ENCODE measurements at places on chromosomes 11 and 22.

DNA sequence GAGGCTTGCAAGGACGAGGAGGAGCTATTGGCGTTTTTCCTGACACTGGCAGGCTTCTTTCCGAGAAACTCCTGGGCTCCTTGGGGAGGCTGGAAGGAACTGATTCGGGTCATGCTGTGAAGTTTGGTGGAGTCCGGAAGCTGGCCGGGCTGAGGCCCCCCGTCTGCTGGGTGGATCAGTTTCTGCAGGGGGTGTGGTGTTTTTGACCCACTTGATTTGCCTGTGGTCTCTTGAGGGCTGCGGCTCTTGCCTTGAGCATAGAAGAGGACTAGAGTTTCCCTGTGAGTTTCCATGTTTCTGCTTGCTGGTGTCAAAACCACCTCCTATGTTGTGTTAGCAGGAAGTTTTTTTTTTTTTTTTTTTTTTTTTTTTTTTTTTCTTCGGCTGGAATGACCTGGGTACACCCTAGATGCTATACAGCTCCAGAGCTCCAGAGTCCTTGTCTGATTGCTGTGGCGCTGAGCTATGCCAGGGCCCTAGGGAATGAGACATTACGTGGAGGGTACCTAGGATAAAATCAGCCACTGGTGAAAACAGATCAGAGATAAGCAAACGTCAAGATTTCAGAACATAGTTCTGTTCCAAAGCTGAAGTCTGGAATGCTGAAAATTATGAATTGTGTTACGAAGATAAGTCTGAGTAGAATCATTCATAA is 728 bp downstream of the TBC1D22A start:
- no peak for DNase-seq

GRCh38 chr22:23398701-23399366 is 181.3 kb downstream of the IGLL1 start:
- DNase-seq, result no peak

DNA sequence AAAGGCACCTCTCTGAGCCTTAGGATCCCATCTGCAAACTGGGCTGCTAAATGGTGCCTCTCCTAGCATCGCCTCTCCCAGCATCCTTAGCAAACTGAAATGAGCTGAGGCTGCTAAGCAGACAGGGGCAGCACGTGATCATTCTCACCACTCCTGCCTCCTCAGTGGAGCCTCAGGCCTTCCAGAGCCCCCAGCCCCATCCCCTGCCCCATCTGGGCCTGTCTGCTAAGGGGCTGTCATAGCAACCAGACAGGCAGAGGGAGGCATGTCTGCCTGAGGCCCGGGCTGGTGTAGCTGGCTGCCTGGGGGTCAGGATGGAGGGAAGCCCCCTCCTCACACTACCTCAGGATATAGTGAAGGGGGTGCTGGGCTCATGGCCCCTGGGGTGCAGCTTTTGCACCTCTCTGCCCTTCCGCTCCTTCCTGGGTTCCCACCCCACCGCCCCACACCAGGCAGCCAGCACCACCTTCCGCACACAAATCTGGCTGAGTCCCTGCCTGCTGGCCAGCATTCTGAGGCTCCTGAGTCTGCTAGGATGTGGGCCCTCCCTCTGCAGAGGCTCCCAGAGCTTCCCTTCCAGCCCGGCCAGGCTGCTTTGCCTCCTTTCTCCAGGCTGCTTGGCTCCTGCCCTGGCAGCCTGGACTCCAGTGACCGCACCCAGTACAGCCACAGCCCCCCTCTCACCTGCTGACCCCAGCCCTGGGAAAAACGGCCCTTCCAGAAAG is 47.5 kb upstream of the TTLL12 start:
- DNase-seq, result no peak

- no peak for DNase-seq
These were observed 255.9 kb downstream of the FAT3 start for GRCh38 chr11:92480499-92480898.

DNA sequence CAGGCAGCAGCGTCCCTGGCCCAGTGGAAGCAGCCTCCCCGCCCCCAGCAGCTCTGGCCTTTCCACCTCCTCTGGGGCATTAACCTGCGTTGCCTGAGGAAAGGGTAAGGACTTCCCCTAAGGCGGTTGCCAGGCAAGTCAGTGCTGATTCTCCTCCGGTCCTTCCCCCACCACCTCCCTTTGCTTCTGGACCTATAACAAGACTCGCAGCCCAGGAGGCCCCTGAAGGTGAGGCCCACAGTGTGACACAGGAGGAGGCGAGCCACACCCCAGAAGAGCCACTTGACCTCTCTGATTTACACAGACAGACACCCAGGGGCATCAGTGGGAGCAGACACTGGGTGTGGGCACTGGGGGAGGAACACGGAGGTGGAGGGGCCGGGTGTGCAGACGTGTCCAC is 35.4 kb downstream of the ASCL2 start:
- peak; percentile 50 for DNase-seq

- no peak for DNase-seq
These were observed 10.9 kb downstream of the TRIM22 start for GRCh38 chr11:5700421-5701054.

DNA sequence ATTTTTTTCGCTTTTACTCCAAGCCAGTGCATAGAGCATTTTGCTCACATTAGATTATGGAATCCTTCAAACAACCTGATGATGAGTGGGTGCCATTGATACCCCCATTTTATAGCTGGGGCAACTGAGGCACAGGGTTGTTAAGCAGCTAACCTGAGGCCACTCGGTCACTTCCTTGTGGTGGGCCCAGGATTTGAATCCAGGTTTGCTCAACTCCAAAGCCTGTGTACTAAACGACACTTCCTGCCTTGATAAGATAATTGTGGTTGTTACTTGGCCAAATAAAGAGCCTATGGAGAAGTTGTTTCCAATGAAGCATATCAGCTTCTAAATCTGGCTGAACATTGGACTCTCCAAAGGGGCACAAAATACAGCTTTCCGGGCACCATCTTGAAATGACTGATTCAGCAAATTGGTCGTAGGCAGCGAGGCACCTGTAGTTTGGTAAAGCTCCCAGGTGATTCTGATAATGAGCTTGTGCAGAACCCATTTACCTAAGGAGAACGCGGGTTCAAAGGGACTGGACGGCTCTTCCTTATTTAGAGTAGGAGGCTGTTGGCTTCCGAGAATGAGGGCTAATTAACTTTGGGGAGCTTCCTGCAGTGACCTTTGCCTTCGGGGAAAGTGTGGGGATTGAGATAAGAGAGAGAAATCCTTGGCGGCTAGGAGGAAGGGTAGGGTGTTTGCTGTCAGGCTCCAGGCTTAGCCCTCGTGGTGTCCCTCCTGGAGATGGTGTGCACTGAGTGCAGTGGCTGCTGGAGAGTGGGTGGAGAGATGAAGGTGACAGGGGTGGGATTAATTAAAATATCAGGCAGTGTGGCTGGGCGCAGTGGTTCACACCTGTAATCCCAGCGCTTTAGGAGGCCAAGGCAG is 17.5 kb upstream of the EHF start:
- DNase-seq, result no peak

DNA sequence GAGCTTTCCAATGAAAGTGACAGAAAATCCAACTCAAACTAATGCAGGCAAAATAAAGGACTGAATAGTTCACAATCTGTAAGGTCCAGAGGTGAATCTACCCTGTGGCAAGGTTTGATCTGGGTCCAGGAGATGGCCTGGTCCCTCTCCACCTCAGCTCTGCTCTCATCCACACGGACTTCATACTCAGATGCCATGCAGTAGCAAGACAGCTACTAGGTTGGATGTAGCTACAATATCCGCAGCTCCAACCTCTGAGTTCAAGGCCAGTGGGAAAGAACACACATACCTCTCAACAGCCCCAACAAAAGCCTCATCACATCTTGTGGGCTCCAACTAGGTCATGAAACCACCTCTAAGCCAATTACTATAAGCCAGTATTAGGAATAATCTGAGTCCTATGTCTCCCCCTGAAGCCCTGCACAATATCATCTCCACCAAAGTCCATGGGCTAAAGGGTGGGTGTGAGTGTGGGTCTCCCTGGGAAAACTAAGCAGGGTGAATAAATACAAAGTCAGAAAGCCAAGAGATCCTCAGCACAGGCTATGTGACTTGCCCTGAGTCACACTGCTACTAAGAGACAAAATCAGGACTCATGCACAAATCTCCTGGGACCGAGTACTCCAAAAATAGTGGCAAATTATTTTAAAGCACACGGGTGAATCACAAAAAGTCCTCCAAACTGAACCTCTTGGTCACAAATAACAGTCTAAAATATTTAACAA is 78.8 kb downstream of the LARGE1 start:
- no peak for DNase-seq

DNA sequence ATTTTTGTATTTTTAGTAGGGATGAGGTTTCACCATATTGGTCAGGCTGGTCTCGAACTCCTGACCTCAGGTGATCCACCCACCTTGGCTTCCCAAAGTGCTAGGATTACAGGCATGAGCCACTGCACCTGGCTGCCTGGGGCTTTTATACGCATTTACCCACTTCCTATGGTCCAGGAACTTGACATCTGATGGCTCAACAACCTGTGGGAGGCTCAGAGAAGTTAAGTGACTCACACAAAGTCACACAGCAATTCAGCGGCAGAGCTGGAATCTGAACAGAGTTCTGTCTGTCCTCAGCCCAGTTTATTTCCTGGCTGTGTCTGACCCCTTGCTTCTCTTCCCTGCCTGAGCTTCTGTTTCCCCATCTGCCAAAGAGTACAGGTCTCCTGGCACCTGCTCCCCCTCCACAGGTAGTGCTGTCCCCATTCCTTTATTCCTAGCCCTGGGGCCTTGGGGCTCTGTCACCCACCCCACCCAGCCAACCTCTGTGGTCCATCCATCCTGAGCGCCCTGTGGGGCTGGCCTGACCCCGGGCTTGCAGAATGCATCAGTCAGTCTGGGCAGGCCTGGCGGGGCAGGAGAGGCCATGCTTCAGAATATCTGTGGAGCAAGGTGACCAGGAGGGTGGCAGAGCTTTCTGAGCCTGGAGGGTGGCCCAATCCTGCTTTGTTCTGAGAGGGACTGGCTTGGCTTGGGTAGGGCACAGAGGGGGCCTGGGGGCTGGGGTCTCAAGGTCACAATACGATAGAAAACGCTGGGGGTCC is 50.6 kb downstream of the CACNA1I start:
- no peak for DNase-seq

DNA sequence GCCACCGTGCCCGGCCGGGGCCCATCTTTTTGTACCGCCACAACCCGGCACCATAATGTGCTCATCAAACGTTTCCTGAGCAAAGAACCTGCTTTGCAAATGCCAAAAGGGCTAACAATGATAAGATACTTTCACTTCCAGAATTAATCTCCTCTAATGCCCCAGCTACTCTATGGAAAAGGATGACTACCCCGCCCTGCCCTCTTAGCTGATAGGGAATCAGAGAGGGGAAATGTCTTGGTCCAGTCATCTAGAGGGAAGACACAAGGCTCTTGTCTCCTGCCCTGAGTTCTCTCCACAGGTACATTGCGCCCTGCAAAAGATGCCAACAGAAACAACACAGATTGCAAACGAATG is 586 bp downstream of the TTLL1 start:
- DNase-seq, result no peak

GRCh38 chr11:6544921-6545850 is 48.1 kb downstream of the DNHD1 start:
- DNase-seq, result peak; percentile 23

- no peak for DNase-seq
These were observed 51.5 kb downstream of the RBFOX2 start for GRCh38 chr22:35977136-35977535.

DNA sequence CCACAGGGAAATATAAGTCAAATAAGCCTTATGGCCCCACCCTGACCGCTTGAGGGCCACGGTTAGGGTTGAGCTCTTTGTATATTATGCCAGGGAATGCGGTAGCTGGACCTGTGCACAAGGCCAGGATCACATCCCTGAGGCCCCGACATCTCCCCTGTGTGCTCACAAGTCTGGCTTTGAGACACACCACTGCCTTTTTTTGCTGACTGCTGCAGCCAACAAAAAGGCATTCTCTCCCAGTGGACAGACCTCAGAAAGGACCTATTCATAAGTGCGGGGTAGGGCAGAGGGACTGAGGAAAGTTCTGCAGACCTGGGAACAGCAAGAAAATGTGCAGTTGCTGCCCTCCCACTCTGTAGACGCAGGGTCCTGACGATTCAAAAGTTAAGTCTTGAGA is 3.4 kb upstream of the SIDT2 start:
- DNase-seq, result no peak

- no peak for DNase-seq
These were observed 92.3 kb upstream of the B3GAT1 start for GRCh38 chr11:134504146-134504905.

DNA sequence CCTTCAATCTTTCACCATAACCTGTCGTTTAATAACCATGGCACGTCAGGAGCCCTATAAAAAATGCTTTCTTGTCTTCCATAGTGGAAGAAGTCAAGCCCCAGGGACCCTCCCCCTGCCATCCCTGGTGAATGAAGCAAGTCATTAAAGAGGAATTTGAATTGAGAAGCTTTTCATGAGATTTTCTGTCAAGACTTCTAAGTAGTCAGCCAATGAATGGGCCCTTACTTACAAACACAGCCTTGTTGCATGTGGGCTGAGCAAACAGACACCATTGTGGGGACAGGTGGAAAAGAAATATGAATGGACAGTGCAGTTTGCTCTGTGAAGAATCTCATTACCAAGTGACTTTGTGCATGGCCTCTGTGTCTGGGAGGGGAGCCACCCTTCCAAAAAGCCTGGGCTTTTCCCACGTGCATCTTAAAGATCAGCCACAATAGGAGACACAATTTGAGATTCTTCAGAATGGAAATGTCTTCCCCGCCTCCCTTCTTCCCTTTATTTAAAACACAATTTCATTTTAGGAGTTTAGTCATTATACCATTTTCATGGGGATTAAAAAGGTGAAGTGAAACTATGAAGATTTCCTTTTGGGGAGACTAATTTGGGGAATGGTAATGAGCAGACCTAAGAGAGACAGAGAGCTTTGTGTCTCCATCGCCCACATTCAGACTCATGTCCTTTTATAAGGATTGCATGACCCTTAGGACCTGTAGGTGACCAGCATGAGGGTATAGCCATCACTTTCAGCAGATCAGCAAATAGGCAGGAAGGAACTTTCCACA is 152.0 kb downstream of the LRRC4C start:
- no peak for DNase-seq

DNA sequence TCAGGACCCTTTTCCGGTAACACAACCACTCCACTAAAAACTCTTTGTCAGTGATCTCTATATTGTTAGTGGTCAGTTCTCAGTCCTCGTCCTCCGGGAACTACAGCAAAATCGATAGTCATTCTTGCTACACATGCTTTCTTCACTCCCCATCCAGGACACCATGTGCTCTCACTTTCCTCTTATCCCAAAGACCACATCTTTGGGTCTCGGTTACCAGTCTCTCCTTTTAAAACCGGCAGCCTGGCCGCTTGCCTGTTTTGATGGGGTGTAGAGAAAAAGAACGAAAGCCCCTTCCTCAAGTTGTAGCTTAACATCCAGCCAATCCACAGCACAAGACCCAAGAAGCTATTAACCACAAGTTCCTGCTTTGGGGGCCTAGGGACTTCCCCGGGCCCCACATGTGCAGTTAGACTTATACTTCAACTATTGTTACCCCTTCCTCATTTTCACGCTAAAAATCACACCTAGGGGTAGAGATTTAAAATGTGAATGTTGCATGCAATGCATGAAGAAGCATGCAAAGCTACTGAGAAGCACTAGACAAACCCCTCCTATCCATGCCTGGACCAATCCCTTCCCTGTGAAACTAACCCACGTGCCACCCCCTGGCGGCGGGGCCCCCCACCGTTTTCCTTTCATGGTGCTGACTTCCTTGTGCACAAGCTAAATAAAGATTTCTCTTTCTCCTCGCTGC is 1.5 kb upstream of the TOLLIP start:
- DNase-seq, result no peak

All from H9 (cell line).